T-helper 17 cell (primary cell): ENCODE measurements at places on chromosomes 5 and 9. TPM values are rescaled to one million over a fixed set of nuclear protein-coding genes. Genes with fewer than 3 reads are reported as not detected.

The CDH9 gene
- not detected for total RNA-seq

The KIF24 gene
- 0.08 TPM for total RNA-seq

The ADRB2 gene
- total RNA-seq, result 2.9 TPM

The DMRT3 gene
- not detected for total RNA-seq

The GZMA gene
- 7.9 TPM for total RNA-seq

The UBAC1 gene
- total RNA-seq, result 23.2 TPM

The NMUR2 gene
- not detected for total RNA-seq

DNA sequence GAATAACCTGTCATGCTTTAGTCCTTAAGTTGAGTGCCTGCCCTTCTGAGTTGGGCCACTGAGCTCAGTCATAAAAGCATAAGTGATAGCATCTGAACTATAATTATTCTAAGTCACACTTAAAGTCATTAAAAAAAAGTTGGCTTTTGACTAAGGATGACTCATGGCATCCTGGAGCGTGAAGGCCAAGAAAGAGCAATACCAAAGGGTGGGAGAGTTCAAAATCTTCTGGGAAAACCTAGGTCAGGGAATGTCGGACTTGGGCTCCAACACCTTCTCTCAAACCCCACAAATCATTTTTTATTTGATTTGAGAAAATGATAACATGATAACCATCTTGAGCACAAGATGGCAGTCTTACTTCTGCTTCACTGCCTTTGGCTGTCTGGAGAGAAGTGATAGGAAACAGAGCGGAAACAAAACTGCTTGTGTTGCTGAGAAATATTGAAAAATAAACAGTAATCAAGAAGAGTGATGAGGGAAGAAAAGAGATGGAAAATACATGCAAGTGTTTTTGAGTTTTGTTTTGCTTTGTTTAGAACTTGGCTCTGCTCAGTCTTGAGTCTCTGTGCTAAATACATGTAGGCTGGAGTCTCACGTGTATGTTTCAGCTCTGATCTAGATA lies 16.9 kb upstream of the NTRK2 start:
- H3K36me3 ChIP-seq, result peaks cover 4% of the 10 kb centered on the region
- H3K27ac ChIP-seq, result no peak overlapping the region
- no peak overlapping the region for H3K4me3 ChIP-seq
- DNase-seq, result no peak

- no peaks in the 10 kb centered on the region for H3K4me1 ChIP-seq
- peaks cover 22% of the 10 kb centered on the region for H3K27me3 ChIP-seq
- H3K36me3 ChIP-seq, result no peaks in the 10 kb centered on the region
- no peak for DNase-seq
- H3K27ac ChIP-seq, result no peak overlapping the region
Measured at GRCh38 chr5:93431250-93431649, 149.8 kb downstream of the NR2F1-AS1 start.

GRCh38 chr5:66793049-66793448 lies 196.9 kb downstream of the MAST4 start:
- no peaks in the 10 kb centered on the region for H3K36me3 ChIP-seq
- no peak overlapping the region for H3K4me3 ChIP-seq
- DNase-seq, result no peak
- H3K27me3 ChIP-seq, result peaks cover 35% of the 10 kb centered on the region
- no peak overlapping the region for H3K27ac ChIP-seq

- no peak overlapping the region for H3K27ac ChIP-seq
- H3K4me3 ChIP-seq, result no peak overlapping the region
- H3K36me3 ChIP-seq, result no peaks in the 10 kb centered on the region
- no peaks in the 10 kb centered on the region for H3K27me3 ChIP-seq
- no peak for DNase-seq
Measured at GRCh38 chr5:30749971-30750370, 443.5 kb upstream of the CDH6 start.

DNA sequence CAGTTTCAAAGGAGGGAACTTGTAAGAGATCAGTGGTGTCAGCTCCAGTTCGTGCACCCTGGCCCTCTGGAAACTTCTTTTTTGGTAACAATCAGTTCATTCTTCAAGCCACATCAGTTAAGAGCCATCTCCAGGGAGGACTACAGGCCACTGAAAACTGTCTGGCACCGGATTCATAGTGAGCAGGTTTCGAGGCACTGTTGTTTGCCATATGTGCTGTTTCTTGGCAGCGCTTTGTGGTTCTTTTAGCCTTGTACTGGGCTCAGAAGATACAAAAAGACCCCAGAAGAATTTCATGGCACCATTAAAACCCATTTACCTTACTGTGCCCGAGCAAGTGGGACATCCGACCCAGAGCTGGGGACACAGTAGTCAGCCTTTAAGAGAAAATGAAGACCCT lies 68.5 kb downstream of the OTULIN start:
- H3K27me3 ChIP-seq, result no peaks in the 10 kb centered on the region
- peak overlapping the region; percentile 16 for H3K27ac ChIP-seq
- DNase-seq, result no peak
- H3K4me1 ChIP-seq, result peaks cover 4% of the 10 kb centered on the region

GRCh38 chr9:87167161-87167560 lies 219.9 kb upstream of the GAS1 start:
- H3K36me3 ChIP-seq, result no peaks in the 10 kb centered on the region
- no peaks in the 10 kb centered on the region for H3K4me1 ChIP-seq
- no peak for DNase-seq
- peaks cover 4% of the 10 kb centered on the region for H3K27me3 ChIP-seq
- no peak overlapping the region for H3K27ac ChIP-seq
- no peak overlapping the region for H3K4me3 ChIP-seq

GRCh38 chr5:142295084-142295758 lies 29.6 kb downstream of the SPRY4 start:
- H3K36me3 ChIP-seq, result peaks cover 3% of the 10 kb centered on the region
- H3K27me3 ChIP-seq, result peaks cover 10% of the 10 kb centered on the region
- no peak for DNase-seq
- peaks cover 11% of the 10 kb centered on the region for H3K4me1 ChIP-seq

DNA sequence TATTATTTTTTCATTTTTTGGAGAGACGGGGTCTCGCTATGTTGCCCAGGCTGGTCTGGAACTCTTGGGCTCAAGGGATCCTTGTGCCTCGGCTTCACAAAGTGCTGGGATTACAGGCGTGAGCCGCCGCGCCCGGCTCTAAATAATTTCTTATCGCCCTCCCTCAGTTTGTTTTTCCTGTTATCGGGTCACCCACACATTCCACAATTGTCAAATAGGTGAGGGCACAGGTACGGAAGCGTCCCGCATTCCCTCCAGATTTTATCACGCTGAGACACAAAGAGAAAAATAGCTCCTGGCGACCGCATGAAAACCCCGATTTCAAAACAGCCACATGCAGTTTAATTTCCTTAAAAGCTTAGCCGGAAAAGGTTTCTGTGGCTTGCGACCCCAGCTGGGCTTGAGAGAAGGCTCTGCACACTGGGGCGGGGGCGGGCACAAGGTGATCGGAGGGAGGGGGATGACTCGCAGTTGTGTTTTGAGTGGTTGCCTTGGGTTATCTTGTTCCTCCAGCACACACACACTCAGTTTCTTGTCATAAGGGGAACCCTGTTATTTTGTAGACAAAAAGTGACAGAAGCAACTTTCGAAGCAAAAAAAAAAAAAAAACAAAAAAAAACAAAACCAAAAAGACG lies 717 bp upstream of the IQGAP2 start:
- H3K27ac ChIP-seq, result peak overlapping the region; percentile 99
- DNase-seq, result peak; percentile 62
- peak overlapping the region; percentile 98 for H3K4me3 ChIP-seq
- no peaks in the 10 kb centered on the region for H3K27me3 ChIP-seq
- H3K36me3 ChIP-seq, result peaks cover 2% of the 10 kb centered on the region

DNA sequence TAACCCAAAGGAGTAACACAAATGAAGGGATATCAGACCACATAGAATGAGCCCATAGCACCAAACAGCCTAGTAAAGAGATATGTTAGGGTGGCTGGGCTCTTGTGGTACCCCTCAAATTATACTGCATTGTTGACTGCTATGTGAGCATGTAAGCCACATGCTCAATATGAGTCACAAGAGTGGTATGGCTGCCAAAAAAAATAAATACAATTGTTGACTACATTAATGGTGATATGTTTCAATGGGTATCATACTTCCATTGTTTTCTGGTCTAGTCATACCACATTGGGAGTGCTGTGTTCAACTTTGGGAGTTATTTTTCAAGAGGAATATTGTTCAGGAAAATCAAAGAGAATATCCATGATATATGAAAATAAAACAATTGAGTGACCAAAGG lies 162.4 kb upstream of the PIK3R1 start:
- H3K36me3 ChIP-seq, result no peaks in the 10 kb centered on the region
- no peak for DNase-seq
- no peak overlapping the region for H3K27ac ChIP-seq
- H3K4me1 ChIP-seq, result no peaks in the 10 kb centered on the region
- no peak overlapping the region for H3K4me3 ChIP-seq
